ENCODE measurements at places on chromosomes 5 and 9. TPM values are rescaled to one million over a fixed set of nuclear protein-coding genes. Genes with fewer than 3 reads are reported as not detected.

SLC35A4 gene
- 65.8 TPM for total RNA-seq

DNA sequence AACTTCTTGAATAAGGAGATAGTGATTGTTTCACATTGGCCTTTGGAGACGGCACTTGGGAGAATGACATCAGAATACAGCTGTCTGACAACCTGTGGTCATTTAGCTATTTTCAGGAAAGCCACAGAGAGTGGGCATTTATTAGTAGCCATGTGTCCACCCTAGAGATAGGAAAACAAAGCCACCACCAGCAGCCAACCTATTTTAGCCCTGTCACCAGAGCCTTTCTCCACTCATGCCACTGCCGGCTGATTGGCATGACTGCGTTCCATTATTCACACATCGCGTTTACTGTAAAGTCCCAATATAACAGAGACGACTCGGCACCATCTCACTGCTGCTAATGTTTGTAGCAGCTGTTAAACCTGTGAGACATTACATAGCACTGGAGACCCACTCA is 330.1 kb downstream of the NDUFS4 start:
- no peaks in the 10 kb centered on the region for H3K36me3 ChIP-seq
- H3K27me3 ChIP-seq = no peaks in the 10 kb centered on the region
- no peak overlapping the region for H3K4me3 ChIP-seq
- no peak for DNase-seq
- H3K4me1 ChIP-seq = no peaks in the 10 kb centered on the region
- no peak overlapping the region for H3K27ac ChIP-seq

DNA sequence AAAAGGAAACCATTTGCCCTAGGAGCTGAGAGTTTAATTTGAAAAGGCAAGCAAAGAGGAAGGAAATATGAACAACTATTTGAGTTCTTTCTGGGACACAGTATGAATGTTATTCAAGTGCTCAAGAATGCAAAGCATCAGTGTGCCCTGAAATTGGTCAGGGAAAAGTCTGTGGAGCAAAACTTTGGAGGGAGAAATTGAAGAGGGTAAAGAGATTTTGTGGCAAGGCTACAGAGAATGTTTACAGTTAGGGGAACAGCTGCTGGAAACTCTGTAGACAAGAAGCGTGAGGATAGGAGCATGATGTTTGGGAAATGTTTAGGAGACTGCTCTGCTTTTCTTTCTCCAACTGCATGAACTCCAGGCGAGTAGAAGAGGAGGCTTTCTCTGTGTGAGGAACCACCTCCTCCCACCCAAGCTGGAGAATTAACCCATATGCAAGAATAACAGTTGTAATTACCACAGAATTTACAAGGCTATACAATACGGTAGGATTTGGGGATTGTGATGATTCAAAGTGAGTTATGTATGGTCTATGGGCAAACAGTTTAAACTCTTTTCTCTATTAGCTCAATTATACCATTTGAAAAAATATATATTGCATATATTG is 75.4 kb upstream of the IL7R start:
- no peak overlapping the region for H3K27ac ChIP-seq
- no peaks in the 10 kb centered on the region for H3K4me1 ChIP-seq
- peaks cover 6% of the 10 kb centered on the region for H3K27me3 ChIP-seq

DNA sequence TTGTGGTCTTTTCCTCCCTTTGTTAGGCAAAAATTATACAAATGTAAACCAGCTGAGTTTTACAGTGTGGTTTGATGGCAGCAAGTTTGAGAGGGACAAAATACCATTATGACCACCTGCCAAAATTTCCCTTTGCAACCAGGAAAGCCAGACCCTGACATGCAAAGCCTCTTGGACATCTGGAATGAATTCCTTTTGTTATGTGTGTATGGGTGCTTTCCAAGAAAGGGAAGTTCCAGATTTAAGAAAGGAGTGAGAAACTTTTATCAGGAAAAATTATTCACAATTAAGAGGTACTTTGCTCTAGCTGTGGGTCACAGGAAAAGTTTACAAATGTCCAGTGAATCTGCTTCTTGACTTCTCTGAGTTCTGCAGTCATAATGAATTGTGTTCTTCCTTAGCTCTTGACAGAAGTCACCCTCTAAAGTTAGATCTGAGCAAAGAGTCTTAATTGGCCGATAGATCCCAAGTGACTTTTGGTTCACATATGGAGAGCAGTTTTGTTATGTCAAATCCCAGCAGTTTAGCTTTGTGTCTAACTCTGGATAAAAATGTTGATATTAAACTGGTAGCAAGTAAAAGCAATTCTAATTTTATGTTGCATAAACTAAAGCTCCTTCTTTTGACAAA is 295.9 kb upstream of the ZNF608 start:
- no peaks in the 10 kb centered on the region for H3K27me3 ChIP-seq
- peak overlapping the region; percentile 36 for H3K27ac ChIP-seq
- peaks cover 49% of the 10 kb centered on the region for H3K4me1 ChIP-seq
- peak; percentile 62 for DNase-seq
- no peaks in the 10 kb centered on the region for H3K36me3 ChIP-seq
- no peak overlapping the region for H3K4me3 ChIP-seq

DNA sequence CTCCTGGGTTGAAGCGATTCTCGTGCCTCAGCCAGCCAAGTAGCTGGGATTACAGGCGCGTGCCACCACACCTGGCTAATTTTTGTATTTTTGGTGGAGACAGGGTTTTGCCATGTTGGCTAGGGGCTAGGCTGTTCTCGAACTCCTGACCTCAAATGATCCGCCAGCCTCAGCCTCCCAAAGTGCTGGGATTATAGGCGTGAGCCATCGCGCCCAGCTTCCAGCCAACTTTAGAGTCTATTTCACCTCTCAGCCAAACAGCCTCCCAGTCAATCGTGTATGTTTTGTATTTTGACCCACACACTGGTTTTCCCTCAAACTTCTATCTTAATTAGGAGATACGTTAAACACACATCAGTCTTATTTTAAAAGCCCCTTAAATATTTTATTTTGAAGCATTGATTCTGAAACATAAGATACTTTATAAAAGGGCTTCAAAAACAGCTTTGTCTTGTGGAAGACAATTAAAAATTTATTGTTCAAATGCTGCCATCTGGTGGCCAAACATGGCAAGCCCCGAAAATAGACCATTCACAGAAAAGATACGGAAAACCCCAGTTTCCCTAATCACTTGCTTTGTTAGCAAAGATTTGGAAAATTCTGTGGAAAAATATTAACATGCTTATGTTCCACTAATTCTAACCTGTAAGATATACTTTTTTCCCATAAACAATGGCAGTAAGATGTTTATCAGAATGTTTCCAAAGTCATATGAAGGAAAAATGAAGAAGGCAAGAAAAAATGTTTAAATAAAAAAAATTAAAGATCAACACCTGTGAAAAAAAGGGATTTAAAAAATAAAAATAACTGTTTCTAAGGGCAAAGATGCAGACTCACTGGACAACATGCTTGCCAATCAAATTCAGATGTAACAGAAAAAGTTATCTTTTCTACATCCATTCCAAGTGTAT is 33.1 kb downstream of the APTX start:
- no peak for DNase-seq
- no peaks in the 10 kb centered on the region for H3K27me3 ChIP-seq
- H3K36me3 ChIP-seq = no peaks in the 10 kb centered on the region
- no peak overlapping the region for H3K27ac ChIP-seq
- no peak overlapping the region for H3K4me3 ChIP-seq

CNTFR gene
- total RNA-seq = not detected

- no peak overlapping the region for H3K4me3 ChIP-seq
- no peak overlapping the region for H3K27ac ChIP-seq
- H3K4me1 ChIP-seq = no peaks in the 10 kb centered on the region
- DNase-seq = no peak
- peaks cover 32% of the 10 kb centered on the region for H3K36me3 ChIP-seq
These were observed 42.7 kb downstream of the SECISBP2 start for GRCh38 chr9:89361031-89361430.

TDRD7 gene
- 1.3 TPM for total RNA-seq

SPINK4 gene
- total RNA-seq = not detected
